ENCODE measurements at places on chromosomes 12 and 14.
A peak's percentile ranks its signal among the peaks of the same experiment; 100 is the strongest.

DNA sequence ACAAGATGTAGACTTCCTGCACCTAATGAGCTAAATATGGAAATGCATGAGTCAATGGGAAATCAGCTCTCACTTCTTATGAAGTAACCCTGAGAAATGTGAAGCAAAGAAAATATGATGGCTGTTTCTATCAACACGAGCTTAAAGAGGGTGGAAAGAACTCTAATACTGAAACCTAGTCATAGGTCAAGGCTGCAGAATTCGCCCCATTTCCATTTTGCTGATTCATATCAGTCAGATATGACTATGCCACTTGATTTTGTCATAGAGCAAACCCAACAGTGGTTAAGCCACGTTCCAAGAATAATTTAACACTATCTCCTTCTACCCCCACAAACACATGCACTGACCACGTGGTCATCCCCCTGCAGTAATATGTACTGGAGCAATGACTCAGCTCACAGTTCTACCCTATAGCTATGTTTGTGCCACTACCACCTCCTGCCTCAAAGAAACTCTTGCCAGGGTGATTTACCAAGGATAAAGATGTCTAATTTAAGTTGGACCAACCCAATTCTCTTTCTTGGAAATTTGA, 157.5 kb downstream of the TMTC3 start:
- DNase-seq = no peak

GRCh38 chr12:58189893-58190292, 248.5 kb downstream of the ATP23 start:
- no peak for DNase-seq

DNA sequence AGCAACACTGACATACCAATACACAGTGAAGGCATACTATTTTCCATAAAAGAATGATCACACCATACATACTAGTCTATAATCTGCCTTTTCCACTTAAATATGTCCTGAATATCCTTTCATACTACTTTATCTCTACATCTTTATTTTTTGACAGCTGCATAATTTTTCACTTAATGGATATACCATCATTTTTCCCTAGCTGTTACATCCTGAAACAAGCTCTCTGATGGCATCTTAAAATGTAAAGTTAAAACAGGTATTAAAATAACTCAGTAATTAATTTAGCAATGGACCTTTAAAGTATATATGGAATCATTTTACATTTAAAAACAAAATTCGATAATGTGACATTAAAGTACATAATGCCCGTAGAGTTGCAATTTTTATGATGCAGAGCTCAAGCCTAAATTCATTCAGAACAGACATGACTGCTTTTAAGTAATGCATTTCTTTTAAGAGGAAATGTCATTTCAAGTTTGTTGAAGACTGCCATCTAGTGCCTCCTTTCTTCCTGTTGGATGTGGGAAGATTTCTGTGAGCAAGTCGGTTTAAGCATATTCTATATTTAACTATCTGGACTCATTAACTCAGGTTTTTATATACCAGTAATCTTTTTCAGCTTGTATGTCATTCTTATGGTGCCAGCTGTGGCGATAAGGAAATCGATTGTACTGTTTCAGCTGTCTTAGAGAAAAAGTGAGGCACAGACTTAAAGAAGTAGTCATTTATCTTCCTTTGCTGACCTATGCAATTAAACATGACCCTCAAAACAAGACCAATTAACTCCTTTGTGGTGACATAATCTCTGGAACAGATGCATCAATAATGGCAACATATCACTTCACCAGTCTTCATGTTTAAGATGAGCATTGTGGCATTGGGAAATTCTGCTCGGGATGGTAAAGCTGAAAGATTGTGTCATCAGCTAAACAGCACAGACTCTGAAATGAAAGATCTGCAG, 20.3 kb downstream of the PRICKLE1 start:
- no peak for DNase-seq

DNA sequence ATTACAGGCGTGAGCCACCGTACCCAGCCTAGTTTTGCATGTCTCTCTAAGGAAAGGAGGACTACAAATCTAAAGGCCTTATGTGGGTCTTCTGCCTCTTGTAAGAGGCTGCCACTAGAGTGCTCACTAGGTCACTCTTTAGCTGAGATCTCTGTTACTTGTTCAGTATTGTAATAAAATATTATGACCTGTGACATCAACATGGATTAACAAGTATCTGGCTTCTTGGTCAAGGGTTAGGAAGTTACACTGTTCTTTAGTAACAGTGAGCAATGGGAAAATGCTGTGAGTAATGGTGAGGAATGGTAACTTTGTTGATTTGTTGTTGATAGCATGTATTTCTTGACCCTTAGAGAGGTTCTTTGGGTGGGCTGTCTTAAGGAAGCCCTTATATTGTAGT, 50.5 kb downstream of the ERC1 start:
- no peak for DNase-seq

GRCh38 chr12:52884526-52885293, 20.2 kb downstream of the KRT8 start:
- peak; percentile 84 for DNase-seq

- DNase-seq = no peak
These were observed 93.7 kb downstream of the SOX5 start for GRCh38 chr12:23855813-23856212.

- no peak for DNase-seq
These were observed at the start of gene SH2B3 for GRCh38 chr12:111405859-111406473. TSS of gene SH2B3 (plus strand) at chr12:111405923. CDS start at chr12:111418146, 12,223 bp downstream.

DNA sequence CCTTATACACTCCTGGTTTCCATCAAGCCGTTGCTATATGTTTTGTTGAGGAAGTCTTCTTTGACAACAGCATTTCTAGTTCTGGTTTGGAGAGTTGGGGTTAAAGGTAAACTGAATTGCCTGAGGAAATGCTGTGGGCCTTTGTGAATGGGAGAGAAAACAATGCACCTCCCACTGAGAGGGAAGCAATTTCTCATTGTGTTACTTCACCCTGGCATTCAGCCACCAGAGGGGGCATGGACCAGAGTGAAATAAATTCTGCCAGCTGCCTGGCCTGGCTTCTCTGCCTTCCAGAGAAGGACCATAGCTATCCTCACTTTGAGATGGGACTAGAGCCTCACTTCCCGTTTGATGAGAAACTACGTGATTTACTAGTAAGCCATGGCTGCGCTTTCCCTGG, 475.3 kb downstream of the EGLN3 start:
- DNase-seq = no peak
